HTR-8/SVneo (cell line): ENCODE measurements at places on chromosomes 7 and 10.

GRCh38 chr7:135150072-135150782 lies 2.4 kb downstream of the TMEM140 start:
- DNase-seq = no peak

DNA sequence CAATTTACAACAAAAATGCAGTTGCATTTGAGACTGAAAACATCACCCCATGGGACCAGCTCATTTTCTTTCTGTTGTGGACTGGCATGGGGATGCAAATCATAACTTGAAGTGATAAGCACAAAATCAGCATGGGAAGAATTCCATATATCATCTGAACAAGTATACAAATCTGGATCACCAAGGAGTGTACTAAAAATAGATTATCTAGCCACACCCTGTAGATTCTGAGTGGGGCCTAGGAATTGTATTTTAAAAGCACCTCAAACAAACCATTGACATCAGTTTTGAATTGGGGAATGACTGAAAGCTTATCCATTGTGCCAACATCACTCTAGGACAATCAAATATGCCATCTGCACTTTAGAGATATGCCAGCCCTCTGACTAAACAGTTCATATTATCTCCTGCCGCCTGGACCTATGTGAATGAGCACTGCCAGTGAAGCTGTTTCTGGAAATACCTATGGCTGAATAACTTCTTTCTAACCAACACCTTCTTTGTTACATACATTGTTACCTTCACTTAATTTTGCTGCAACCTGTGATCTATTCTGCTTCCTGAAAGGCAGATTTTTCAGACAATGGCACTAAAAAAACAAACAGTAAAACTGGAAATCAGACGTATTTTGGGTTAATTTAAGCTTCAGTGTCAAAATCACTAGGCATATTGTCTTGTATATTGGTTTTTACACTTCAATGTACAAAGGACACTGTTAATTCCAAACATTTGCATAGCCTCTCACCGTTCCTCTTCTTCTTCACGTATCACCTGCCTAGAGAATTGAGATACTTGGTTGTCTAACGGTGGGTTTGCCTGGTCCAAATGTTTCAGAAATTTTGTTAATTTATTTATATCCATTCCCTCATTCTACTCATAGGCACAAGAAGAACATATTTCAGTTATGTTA lies 42.4 kb upstream of the HGF start:
- DNase-seq = no peak

- peak; percentile 78 for DNase-seq
These were observed 114.2 kb downstream of the EGFR start for GRCh38 chr7:55132890-55133551.

DNA sequence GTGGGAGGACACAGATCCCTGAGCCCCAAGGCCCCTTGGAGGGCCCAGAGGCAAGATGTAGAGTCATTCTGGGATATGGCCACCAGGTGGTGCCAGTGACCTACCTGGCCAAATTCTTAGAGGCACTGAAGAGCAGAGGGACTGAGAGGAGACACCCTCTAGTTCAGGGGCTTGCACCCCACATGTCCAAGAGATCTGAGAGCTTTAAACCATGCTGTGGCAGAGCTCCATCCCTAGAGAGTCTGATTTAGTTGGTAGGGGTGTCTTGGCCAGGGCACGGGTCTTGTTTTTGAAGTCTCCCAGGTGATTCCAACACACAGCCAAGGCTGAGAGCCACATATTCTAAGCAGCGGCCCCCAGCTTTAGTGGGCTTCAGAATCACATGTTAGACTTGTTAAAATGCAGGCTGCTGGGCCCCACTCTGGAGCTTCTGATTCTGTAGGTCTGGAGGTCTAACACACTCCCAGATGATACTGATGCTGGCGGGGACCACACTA lies 52.5 kb downstream of the PRF1 start:
- DNase-seq = peak; percentile 76

GRCh38 chr7:134535272-134535918 lies 8.0 kb downstream of the AKR1B10 start:
- DNase-seq = no peak

- peak; percentile 60 for DNase-seq
These were observed 67.6 kb downstream of the TMEM130 start for GRCh38 chr7:98802088-98802780.

- DNase-seq = no peak
These were observed 14.3 kb upstream of the NOM1 start for GRCh38 chr7:156935250-156935649.

- DNase-seq = no peak
These were observed 2.3 kb downstream of the DNTT start for GRCh38 chr10:96306516-96306915.

GRCh38 chr7:35652124-35652523 lies 42.8 kb downstream of the HERPUD2 start:
- DNase-seq = no peak

GRCh38 chr7:4416396-4417056 lies 265.6 kb upstream of the FOXK1 start:
- DNase-seq = no peak

DNA sequence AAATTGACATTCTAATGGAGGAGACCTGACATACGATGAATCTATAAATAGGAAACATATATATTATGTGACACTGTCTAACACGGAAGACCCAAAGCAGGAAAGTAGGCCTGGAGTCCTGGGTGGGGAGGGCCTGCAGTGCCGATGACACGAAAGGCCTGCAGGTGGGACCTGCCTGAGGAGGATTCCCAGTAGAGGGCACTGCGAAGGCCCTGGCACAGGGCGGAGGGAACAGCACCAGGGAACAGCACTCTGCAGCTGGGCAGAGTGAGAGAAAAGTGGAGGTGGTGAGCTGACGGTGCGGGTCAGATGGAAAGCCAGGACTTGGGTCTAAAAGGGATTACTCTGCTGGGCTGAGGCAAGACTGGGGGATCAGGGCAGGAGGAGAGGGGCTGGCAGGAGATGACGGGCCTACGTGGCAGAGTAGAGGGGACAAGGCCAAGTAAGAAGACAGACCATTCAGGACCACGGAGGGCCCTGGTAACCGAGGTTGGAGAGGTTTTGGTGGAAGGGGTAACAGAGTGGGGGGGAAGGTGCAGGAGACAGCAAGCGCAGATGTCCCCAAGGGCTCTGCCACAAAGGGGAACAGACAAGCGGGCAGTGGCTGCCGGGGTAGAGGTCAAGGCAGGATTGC lies 8.1 kb downstream of the ZNF746 start:
- DNase-seq = no peak

DNA sequence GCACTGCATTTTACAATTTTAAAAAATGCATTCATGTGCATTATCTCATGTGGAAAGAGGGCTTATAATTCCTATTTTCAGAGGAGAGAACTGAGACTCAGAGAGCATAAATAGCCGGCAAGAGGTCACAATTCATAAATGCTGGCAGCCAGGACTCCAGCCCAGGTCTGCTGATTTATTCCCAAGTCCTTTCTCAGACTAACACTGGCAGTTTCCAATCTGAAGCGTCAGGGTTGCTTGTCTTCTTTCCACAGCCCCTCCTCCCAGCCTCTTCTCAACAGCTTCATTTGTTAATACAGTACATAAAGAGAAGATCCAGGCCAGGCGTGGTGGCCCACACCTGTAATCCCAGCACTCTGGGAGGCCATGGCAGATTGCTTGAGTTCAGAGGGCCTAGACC lies 108.9 kb downstream of the PARD3 start:
- no peak for DNase-seq

GRCh38 chr7:129947701-129948100 lies 5.1 kb downstream of the UBE2H start:
- no peak for DNase-seq

DNA sequence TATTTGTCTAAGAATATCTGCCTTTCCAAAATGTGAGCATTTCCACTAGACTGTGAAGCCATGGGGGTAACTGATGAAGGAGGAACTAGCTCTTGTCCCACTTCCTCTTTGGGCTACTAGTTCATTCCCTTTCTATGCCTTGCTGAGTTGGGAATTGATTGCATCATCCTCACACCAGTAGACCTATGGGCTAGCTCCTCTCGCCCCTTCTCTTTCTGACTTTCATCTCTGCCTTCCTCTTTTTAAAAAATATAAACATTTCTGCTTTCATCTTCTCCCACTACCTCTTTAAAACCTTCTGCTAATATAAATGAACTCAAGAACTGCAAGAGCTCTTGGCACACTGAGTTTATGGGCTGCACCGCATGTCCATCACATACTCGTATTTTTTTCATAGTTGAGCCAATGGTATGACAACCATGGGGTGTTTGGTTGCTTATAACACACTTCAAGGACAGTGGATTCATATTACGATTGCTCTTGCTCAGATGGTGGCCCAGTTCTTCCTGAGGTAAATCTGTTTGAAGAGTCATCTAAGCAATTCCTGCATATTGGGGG lies 182.0 kb downstream of the REEP3 start:
- no peak for DNase-seq

GRCh38 chr7:6022707-6023106 lies 8.5 kb upstream of the ANKRD61 start:
- no peak for DNase-seq

DNA sequence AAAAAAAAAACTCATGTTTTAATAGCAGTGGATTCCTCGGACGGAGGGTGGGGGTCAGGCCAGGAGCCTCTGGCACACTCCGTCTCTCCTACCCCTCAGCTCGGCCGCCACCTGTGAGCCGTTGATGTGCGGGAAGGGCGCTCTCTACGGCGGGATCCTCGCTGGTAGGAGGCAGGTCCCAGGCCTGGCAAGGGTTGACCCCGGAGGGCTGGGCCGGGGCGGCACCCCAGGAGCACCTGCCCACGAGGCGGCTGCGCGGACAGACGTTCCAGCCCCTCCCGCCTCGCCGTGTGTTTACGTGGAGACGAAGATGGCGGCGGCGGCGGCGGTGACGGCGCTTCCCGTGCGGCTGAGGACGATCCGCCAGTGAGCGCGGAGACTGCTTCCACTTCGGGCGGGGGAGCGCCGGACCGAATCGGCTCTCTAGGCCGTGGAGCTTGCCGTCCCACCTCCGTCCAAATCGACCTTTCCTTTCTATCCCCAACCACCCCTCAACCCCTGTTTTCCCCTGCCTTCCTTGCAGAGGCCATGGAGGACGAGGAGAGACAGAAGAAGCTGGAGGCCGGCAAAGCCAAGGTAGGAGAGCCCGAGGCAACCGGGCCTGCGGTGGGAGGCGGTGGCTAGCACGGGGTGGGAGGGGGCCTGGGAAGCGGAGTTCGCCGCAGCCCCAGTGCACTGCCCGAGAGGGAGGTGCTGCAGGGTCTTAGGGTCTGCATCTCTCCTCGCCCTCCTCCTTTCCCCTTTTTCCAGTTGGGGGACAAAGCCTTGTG lies at the start of gene AKAP9:
TSS of gene AKAP9 (plus strand) at position 291 of the 770 bp plus-strand sequence. CDS start at position 529, 238 bp downstream.
- peak; percentile 70 for DNase-seq

GRCh38 chr7:106646256-106646655 lies 14.7 kb downstream of the CCDC71L start:
- DNase-seq = no peak

GRCh38 chr7:124152859-124153692 lies 120.2 kb upstream of the TMEM229A start:
- DNase-seq = no peak

DNA sequence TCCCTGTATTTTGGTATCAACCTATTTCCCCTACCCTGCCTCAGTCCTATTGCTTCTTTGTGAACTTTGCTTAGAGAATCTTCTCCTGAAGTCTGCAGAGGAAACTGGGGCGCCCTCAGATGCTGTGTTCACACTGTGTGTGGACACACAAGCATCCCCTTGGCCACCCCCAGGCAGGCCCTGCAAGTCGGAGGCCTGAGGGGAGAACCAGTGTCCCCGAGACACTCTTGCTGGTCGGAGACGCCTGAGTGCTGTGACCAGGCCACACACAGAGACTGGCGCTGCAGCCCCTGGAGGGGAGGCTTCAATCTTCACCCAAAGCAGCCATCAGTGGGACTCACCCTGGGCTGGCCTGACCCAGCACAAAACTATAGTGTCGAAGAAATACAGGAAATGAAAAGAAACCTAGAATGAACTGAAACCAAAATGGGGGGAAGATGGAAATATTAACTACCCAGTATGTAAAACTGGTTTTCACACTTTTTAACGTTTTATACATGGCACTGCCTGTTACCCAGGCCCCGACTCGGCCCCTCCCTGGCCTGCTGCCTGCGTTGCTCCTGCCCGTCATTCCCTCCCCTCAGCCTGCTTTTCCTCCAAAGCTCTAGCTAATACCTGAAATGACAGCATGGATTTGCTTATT lies 48.4 kb upstream of the FAM20C start:
- DNase-seq = no peak

- DNase-seq = no peak
These were observed 39.2 kb downstream of the KIF5B start for GRCh38 chr10:32017044-32017443.

- DNase-seq = no peak
These were observed 103.4 kb downstream of the ATXN7L1 start for GRCh38 chr7:105773030-105773460.

GRCh38 chr7:208816-209215 lies 16.4 kb downstream of the FAM20C start:
- no peak for DNase-seq

- DNase-seq = no peak
These were observed 84.0 kb upstream of the TMEM248 start for GRCh38 chr7:66837007-66837406.

GRCh38 chr10:27607591-27607990 lies 103.5 kb downstream of the RAB18 start:
- DNase-seq = no peak

DNA sequence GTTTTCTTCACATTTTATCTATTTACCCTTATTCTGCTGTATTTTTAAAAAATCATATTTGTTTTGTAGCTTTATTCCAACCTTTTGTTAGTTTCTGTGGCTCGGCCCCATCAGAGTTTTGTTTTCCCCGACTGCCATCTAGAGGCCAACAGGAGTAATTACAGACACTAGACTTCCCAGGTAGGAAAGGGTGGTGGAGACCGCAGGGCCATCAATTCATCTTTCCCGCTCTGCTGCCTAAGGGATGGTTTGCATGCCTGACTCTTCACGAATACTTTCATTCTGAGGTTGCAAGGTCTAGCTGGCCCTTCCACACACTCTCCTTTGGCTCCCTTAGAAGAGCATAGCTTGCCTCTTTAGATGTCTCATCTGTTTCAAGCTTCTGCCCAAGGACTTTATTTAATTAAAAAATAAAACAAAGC lies 38.3 kb downstream of the LYZL2 start:
- peak; percentile 41 for DNase-seq
